ENCODE measurements at places on chromosomes 5 and 9. TPM values are rescaled to one million over a fixed set of nuclear protein-coding genes. Genes with fewer than 3 reads are reported as not detected.

CDC20B gene
- total RNA-seq = not detected

DNA sequence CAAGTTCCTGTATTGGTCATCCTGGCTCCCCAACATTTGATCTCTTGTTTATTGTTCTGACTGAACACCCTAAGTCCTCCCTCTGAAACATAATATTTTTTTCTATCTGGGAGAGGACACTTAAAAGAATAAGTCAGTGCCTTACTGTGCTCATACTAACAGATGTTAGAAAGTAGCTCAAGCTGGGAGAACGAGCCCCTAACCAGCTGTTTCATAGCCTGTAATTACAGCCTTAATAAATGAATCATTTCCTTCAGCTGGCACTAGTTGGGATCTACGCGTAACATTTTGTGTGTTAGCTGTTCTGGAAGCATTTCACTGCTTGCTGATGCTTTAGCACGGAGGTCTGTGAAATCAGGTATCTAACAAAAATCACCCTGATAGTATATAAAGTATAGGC lies 345.9 kb upstream of the RIOK2 start:
- no peak overlapping the region for H3K27ac ChIP-seq
- no peaks in the 10 kb centered on the region for H3K36me3 ChIP-seq
- no peaks in the 10 kb centered on the region for H3K4me1 ChIP-seq

CDO1 gene
- total RNA-seq = not detected

GRM6 gene
- total RNA-seq = not detected

All from B cell (primary cell).